ENCODE measurements at places on chromosomes 6 and 20.

DNA sequence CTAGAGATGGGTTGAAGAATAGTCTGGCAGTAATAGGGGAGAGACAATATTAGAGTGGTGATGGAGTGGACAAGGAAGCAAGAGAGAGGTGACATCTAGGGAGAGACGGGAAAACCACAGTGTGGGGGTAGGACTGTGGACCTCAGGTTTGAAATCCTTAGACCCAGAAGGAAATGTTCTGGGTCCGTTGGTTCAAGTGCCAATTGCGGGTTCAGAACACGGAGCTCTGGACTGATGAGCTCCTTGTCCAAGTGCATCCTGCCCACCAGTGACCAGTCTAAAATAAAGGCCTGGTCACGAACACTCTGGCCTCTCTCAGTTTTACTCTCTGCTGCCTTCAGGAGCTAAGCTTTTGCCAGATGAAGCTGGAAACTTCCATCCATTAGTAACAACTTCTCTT is 174.0 kb downstream of the LINC00237 start:
- DNase-seq = no peak

GRCh38 chr20:35489717-35490116 is 34.3 kb downstream of the CEP250 start:
- no peak for DNase-seq

- no peak for DNase-seq
Measured at GRCh38 chr6:26129656-26130055, 42.4 kb downstream of the HFE start.

GRCh38 chr20:49165611-49166010 is 22.5 kb downstream of the STAU1 start:
- no peak for DNase-seq

Data from T-helper 22 cell (primary cell).